Peyer's patch (tissue), 4 donors: ENCODE measurements at places on chromosomes 1 and 21.

GRCh38 chr1:58964428-58964827 lies 180.6 kb upstream of the JUN start:
- DNase-seq: no peak

DNA sequence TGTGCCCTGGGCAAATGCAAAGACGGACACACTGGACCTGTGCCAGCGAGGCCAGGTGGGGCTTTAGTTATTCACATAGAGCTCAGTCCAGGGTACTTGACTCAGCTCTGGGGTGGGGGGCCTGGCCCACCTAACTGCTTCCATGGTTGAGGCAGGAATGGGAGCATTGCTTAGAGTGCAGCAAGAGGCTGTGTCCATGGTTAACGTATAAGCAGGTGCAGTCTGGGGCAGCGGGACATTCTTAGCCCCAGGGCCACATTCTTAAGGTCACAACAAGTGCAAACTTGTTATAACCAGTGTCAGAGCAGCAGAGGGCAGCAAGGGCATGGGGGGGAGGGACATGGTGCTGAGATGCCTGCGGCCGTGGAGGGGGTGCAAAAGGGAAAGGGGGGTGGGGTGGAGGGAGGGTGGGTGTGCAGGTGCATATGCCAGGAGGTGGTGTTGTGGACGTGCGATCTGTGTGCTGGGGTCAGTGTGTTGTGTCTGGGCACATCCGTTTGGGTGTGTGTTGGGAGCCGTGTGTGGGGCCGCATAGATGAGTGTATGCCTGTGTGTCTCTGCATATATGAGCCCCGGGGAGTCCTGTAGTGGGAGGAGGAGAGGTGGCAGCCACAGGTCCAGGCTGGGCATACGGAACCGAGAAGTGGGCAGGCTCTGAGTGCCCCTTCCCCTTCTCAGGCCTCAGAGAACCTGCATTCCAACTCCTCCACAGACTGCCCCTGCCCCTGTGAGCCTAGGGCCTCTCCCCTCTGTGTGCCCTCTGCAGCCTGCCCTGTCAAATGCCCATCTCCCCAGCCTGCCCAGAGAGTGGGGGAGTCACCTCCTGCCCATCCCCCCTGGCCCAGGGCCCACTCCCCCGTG lies 8.4 kb downstream of the KCNJ10 start:
- no peak for DNase-seq

- no peak for DNase-seq
Observed at GRCh38 chr1:76075188-76075489, 593 bp downstream of the ST6GALNAC3 start.

DNA sequence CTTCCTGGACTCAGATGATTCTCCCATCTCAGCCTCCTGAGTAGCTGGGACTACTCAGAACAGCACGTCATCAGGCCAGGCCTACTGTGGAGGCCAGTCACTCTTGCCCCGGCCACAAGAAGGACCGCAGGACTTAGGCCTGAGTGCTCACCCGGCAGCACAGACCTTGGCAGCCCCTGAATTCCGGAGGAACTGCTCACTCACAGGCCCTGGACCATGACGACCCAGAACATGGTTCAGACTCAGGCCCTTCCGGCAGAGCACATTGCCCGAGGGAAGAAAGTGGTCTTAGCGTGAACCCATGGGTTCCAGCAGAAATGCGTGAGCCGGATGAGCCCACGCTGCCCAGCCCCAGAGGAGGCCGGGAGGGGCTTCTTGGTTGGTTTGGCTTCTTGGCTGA lies 177.3 kb upstream of the TMEM51 start:
- no peak for DNase-seq

DNA sequence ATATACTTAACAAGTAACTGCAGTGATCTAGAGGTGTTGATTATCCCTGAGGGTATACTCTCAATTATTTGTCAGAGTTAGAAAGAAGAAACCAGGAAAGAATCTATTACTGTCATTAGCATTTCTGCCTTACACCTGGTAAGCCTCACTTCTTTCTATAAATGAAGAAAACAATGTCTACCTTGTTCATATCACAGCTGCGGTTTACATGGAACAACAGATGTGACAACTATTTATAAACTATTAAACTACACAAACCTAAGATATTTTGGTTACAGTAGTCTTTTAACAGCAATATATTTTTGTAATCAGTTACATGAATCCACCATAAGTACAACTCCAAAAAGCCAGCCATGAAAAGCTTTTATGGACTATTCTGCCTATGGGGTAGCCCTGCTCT lies 40.7 kb downstream of the GON4L start:
- DNase-seq: no peak

DNA sequence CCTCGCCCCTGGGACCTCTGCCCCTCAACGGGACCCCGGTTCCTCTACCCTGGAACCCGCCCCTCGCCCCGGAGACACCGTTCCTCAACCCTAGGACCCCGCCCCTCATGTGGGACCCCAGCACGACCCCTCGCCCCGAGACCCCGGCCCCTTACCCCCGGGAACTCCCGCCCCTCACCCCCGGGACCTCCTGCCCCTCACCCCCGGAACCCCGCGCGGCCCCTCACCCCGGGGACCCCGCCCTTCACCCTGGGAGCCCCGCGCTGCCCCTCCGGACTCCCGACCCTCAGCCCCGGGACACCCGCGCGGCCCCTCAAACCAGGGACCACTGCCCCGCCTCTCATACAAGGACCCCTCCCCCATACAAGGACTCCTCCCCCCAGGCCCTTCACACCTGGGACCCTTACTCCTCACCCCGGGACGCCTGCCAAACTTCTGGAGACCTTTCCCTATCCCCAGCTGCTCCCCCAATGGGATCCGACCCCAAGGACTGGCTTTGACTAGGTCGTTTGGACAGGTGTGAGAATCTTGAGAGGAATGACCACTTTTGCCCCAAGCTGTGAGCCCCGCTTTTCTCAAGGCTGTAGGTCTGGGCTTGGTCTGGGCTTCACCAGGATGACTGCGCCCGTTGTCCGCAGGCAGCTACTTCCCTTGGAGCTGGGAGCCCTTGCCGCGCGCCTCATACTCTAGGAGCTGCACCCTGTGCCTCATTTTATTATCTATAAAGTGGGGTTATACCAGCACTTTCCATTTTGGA lies 843 bp downstream of the DIP2A start:
- peak; percentile 37 for DNase-seq

- DNase-seq: no peak
Observed at GRCh38 chr1:161128591-161129420, 3.7 kb downstream of the DEDD start.
